Ovary (tissue), 10 donors: ENCODE measurements at places on chromosomes 13 and 19.

- no peak for DNase-seq
Measured at GRCh38 chr19:41528106-41528505, 47.9 kb upstream of the CEACAM21 start.

- DNase-seq: no peak
Measured at GRCh38 chr19:5352229-5352763, 11.7 kb upstream of the PTPRS start.

GRCh38 chr13:41668130-41668757 is 210.9 kb downstream of the RGCC start:
- DNase-seq: peak; percentile 35

- DNase-seq: no peak
Measured at GRCh38 chr19:39915101-39915847, 19.2 kb downstream of the FCGBP start.

DNA sequence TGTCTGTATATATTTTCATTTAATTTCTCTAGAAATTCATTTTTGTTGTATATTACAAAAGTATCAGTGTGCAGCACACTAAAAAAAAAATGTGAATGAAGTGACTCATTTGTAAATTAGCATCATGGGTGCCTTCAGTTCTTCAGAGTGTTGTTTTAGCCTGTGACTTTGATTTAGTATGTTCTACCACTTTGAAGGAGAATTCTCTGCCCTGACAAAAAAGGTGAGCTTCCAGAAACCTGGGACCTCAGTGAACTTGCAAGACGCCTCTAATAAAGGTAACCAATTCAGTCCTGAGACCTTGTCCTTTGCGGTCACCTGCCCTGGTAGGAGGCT is 2.4 kb downstream of the METTL21C start:
- DNase-seq: no peak
